ENCODE measurements at places on chromosomes 12 and 14. TPM values are rescaled to one million over a fixed set of nuclear protein-coding genes. Genes with fewer than 3 reads are reported as not detected.

GRCh38 chr14:40850191-40850590 lies 756.5 kb upstream of the LRFN5 start:
- DNase-seq = no peak
- H3K4me3 ChIP-seq = no peak overlapping the region
- no peaks in the 10 kb centered on the region for H3K4me1 ChIP-seq
- H3K27ac ChIP-seq = no peak overlapping the region

- H3K36me3 ChIP-seq = no peaks in the 10 kb centered on the region
- no peaks in the 10 kb centered on the region for H3K4me1 ChIP-seq
- H3K27ac ChIP-seq = no peak overlapping the region
- no peaks in the 10 kb centered on the region for H3K27me3 ChIP-seq
- H3K4me3 ChIP-seq = no peak overlapping the region
Measured at GRCh38 chr14:59664741-59665140, 88.1 kb upstream of the CCDC175 start.

GRCh38 chr14:75876530-75876929 lies 105.3 kb downstream of the TGFB3 start:
- H3K4me1 ChIP-seq = no peaks in the 10 kb centered on the region
- H3K27me3 ChIP-seq = no peaks in the 10 kb centered on the region
- no peak for DNase-seq
- no peak overlapping the region for H3K4me3 ChIP-seq

- no peaks in the 10 kb centered on the region for H3K27me3 ChIP-seq
- no peak overlapping the region for H3K4me3 ChIP-seq
- DNase-seq = no peak
- H3K27ac ChIP-seq = no peak overlapping the region
- H3K4me1 ChIP-seq = no peaks in the 10 kb centered on the region
- no peaks in the 10 kb centered on the region for H3K36me3 ChIP-seq
Measured at GRCh38 chr14:23449314-23449713, 13.9 kb upstream of the MYH7 start.

DNA sequence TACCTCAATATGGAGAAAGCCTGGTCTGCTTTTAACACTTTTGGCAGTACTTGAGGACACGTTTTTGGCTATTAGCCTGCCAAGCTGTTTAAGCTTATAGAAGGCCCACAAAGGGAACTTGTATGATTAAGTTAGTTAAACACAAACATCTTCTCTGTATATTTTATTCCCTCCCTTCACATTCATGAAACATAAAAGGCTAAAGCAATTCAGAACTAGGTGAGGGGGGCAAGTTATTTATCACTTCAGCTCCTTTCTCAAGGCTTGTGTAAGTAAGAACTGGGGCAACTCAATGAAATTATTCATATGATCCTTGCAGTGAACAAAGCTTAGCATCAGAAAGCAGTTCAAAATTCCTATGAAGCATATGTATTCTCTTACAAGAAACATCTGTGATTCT lies 7.5 kb downstream of the PRICKLE1 start:
- no peaks in the 10 kb centered on the region for H3K36me3 ChIP-seq
- peaks cover 4% of the 10 kb centered on the region for H3K4me1 ChIP-seq
- H3K4me3 ChIP-seq = no peak overlapping the region
- no peak overlapping the region for H3K27ac ChIP-seq
- DNase-seq = no peak
- H3K27me3 ChIP-seq = no peaks in the 10 kb centered on the region

DNA sequence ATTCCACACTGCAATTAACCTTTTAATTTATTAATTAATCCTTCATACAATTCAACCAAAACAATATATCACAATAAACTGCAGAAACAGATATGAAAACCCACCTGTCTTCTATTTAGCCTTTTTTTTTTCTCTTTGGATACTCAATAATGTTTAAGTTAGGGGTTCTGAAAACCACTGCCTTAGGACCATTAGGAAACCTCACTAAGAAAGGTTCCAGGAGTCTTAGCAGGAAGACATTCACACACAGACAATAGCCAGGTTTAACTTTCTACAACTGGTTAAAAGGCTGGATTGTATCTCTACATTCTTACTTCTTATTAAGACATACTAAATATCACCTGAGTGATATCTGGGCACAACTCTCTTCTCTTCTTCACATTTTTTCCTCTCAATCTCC lies 3.3 kb downstream of the SEC23A start:
- H3K27me3 ChIP-seq = no peaks in the 10 kb centered on the region
- H3K27ac ChIP-seq = no peak overlapping the region
- no peaks in the 10 kb centered on the region for H3K36me3 ChIP-seq
- H3K4me1 ChIP-seq = no peaks in the 10 kb centered on the region
- no peak overlapping the region for H3K4me3 ChIP-seq

- no peaks in the 10 kb centered on the region for H3K4me1 ChIP-seq
- no peaks in the 10 kb centered on the region for H3K27me3 ChIP-seq
- H3K4me3 ChIP-seq = no peak overlapping the region
- H3K36me3 ChIP-seq = no peaks in the 10 kb centered on the region
- no peak for DNase-seq
Measured at GRCh38 chr12:81809829-81810595, 50.9 kb upstream of the PPFIA2 start.

DNA sequence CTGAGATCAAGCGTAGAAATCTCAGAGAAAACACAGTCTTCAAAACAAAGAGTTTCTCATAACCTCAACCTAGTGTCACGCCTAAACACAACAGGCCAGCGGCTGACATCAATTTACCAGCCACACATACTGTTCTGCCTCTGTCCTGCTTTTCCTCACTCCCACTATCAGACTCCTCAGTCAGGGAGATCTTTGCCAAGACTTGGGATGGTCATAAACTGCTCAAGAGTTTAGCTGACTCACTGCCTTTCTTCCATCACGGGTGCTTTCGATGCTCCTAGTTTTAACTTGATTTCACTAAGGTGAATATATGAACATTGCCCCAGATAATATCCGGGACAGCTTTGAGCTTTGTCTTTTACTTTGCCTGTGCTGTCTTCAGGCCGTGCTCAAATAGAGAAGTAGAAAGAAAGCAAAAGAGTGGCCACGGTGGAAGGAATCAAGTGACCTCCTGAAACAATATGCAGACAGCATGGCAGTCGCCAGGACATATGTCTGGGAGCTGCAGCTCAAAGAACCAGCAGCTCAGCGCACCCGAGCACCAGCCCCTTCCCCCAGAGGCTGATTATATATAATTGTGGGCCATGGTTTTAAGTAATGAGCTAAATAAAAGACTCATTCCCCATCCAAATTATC lies 12.1 kb downstream of the MDM1 start:
- no peaks in the 10 kb centered on the region for H3K27me3 ChIP-seq
- DNase-seq = no peak
- no peaks in the 10 kb centered on the region for H3K36me3 ChIP-seq

- no peaks in the 10 kb centered on the region for H3K36me3 ChIP-seq
- no peak for DNase-seq
- H3K27me3 ChIP-seq = no peaks in the 10 kb centered on the region
- no peak overlapping the region for H3K4me3 ChIP-seq
Measured at GRCh38 chr12:130124605-130125244, 37.5 kb upstream of the FZD10 start.

GRCh38 chr12:51600721-51601120 lies 9.7 kb downstream of the SCN8A start:
- H3K36me3 ChIP-seq = no peaks in the 10 kb centered on the region
- no peak for DNase-seq
- peaks cover 3% of the 10 kb centered on the region for H3K27me3 ChIP-seq
- H3K4me3 ChIP-seq = no peak overlapping the region
- no peaks in the 10 kb centered on the region for H3K4me1 ChIP-seq

- DNase-seq = no peak
- no peak overlapping the region for H3K4me3 ChIP-seq
- no peak overlapping the region for H3K27ac ChIP-seq
- H3K4me1 ChIP-seq = no peaks in the 10 kb centered on the region
- H3K27me3 ChIP-seq = no peaks in the 10 kb centered on the region
Measured at GRCh38 chr12:25996677-25997076, 38.2 kb downstream of the RASSF8 start.

GRCh38 chr12:7399089-7399488 lies 44.9 kb downstream of the CD163L1 start:
- no peak overlapping the region for H3K4me3 ChIP-seq
- DNase-seq = no peak
- H3K27ac ChIP-seq = no peak overlapping the region
- H3K36me3 ChIP-seq = peaks cover 4% of the 10 kb centered on the region

GRCh38 chr12:122333142-122334087 lies 67.1 kb upstream of the VPS33A start:
- no peak for DNase-seq
- no peaks in the 10 kb centered on the region for H3K27me3 ChIP-seq
- peaks cover 7% of the 10 kb centered on the region for H3K36me3 ChIP-seq
- no peaks in the 10 kb centered on the region for H3K4me1 ChIP-seq
- H3K27ac ChIP-seq = no peak overlapping the region

DNA sequence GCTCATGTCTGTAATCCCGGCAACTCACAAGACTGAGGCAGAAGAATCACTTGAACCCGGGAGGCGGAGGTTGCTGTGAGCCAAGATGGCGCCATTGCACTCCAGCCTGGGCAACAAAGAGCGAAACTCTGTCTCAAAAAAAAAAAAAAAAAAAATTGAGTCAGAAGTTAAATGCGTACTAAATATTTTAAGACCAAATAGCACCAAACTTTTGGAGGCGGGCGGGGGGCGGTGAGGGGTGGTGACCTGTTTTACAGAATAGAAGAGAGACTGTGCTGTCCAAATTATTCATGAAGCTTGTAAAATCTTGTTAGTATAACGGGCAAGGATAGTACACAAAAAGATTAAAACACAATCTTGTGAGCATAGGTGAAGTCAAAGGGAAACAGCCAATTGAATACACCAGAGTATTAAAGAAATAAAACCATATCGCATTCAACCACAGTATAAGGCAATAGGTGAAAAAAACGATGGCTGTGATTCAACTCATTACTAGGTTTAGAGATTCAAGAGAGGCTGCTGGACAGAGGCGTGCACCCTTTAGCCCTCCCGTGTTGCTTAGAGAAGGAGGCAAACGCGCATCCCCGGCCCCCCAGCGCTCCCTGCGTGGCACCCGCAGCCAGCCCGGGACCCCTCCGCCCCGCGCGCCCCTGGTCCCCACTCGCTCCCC lies 571 bp downstream of the ZNF891 start:
- peak overlapping the region; percentile 96 for H3K27ac ChIP-seq
- peak overlapping the region; percentile 95 for H3K4me3 ChIP-seq
- H3K27me3 ChIP-seq = no peaks in the 10 kb centered on the region
- peaks cover 9% of the 10 kb centered on the region for H3K36me3 ChIP-seq
- H3K4me1 ChIP-seq = no peaks in the 10 kb centered on the region

DNA sequence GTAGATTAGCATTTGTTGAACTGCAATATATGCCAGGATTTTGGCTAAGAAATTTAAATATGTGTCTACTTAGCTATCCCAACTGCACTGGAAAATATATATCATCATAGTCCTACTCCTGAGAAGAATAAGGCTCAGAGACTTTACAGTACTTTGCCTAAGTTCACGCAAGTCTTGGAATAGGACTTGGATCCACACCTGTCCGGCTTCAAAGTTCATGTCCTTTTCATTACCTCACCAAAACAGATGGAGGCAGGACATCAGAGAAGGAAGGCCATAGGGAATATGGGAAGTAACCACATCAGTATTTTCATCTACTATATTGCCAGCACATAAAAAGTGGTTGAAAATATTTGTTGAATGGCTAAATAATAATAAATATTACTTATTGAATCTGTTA lies 358.5 kb downstream of the PRKD1 start:
- no peaks in the 10 kb centered on the region for H3K27me3 ChIP-seq
- H3K36me3 ChIP-seq = no peaks in the 10 kb centered on the region
- no peak overlapping the region for H3K4me3 ChIP-seq
- no peaks in the 10 kb centered on the region for H3K4me1 ChIP-seq
- H3K27ac ChIP-seq = no peak overlapping the region

DNA sequence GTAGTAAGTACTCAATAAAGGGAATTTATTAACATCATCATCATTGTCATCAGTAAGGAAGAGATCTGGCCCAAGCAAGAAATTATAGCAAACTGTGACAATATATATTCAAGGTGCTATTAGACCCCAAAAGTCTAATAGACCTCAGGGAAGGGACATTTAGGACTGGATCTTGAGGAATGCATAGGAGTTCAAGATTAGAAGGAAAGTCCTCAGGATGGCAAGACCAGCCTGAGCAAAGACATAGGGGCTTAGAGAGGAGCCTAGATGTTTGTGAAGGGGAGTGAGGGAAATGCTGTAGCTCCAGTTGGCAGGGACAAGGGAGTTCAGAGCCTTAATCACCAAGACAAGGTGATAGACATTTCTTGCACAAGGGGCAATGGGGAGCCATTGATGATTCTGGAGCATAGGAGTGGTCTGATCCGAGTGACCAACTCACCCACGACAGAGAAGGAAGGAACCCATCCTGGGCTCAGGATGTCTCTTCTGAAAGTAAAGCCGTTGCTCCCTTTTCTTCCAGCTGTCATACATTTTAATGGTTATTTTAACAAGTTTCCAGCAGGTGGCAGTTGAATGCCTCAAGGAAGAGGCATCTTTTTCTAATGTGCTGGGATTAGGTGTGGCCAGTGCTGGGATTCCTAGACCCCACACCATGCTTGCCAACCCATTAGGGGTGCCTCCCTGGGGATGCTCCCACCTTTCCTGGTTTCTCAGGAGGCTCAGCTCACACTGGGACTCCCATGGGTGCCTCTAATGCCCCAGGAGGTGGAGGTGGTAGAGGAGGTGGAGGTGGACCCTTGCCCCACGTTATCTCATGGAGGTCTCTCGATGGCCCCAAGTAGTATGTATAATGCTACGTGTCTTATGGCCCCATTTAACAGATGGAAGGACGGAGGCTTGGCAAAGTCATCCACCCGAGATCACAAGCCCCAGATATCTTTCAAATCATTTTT lies 37.8 kb downstream of the PHETA1 start:
- DNase-seq = no peak
- H3K36me3 ChIP-seq = no peaks in the 10 kb centered on the region
- H3K27ac ChIP-seq = no peak overlapping the region
- no peaks in the 10 kb centered on the region for H3K4me1 ChIP-seq

- peak overlapping the region; percentile 96 for H3K27ac ChIP-seq
- H3K27me3 ChIP-seq = no peaks in the 10 kb centered on the region
- H3K4me3 ChIP-seq = peak overlapping the region; percentile 58
Measured at GRCh38 chr12:26195641-26196420, 458 bp downstream of the SSPN start.

DNA sequence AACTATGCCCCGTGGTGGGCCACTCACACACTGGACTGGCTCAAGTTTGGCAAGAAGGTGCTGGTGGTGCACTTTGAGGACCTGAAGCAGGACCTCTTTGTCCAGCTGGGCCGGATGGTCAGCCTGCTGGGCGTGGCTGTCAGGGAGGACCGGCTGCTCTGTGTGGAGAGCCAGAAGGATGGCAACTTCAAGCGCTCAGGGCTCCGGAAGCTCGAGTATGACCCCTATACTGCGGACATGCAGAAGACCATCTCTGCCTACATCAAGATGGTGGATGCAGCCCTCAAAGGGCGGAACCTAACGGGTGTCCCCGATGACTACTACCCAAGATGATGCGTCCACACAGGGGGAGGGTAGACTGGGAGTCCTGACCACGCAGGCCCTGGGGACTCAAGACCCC lies 91.1 kb downstream of the CMKLR1 start:
- peaks cover 5% of the 10 kb centered on the region for H3K27me3 ChIP-seq
- H3K4me1 ChIP-seq = no peaks in the 10 kb centered on the region
- no peak for DNase-seq
- no peak overlapping the region for H3K4me3 ChIP-seq
- H3K27ac ChIP-seq = no peak overlapping the region

PLD4 gene
- 4.0 TPM for total RNA-seq

RBM25 gene
- 76.4 TPM for total RNA-seq

TMEM132C gene
- total RNA-seq = 54.1 TPM

TEX22 gene
- total RNA-seq = 0.33 TPM

CACNA2D4 gene
- total RNA-seq = 3.2 TPM

PRKAG1 gene
- 84.3 TPM for total RNA-seq

CORO1C gene
- total RNA-seq = 155 TPM

WBP11 gene
- 22.8 TPM for total RNA-seq

IRAK3 gene
- 22.2 TPM for total RNA-seq

Measured in breast epithelium (tissue), 4 donors.